ENCODE measurements at places on chromosomes 3 and 15. TPM values are rescaled to one million over a fixed set of nuclear protein-coding genes. Genes with fewer than 3 reads are reported as not detected.

Gene TMCO5A
- total RNA-seq = not detected

Gene SEMA3F
- 23.3 TPM for total RNA-seq

Gene IL17RE
- 6.3 TPM for total RNA-seq

Gene IQCH
- 0.89 TPM for total RNA-seq

Gene C2CD4B
- total RNA-seq = 7.9 TPM

Gene TUSC7
- total RNA-seq = not detected

Measured in skin of body (tissue), 3 donors.